Activated B cell treated with CpG ODN at 0.5 μM for 24 hours (primary cell): ENCODE measurements at places on chromosomes 4 and X.
A peak's percentile ranks its signal among the peaks of the same experiment; 100 is the strongest.

GRCh38 chrX:101904996-101905395 is 26.8 kb downstream of the ZMAT1 start:
- DNase-seq, result no peak

DNA sequence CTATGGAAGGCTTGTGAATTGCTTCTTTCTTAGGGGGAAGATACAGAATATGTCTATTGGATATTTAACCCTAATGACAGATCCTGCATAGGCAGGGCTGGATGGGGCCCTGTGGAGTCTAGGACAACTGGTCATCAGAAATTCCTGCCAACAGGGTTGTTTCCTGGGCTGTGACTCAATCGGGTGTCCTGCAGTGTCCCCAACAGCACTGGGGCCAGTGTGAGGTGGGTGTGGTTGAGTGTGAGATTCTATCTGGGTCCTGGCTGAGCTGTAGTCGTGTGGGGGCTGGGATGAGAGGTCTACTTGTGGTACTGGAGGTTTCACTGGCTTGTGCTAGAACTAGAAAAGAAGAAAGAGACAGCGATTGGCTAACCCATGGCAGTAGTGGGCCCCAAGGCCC is 87.3 kb upstream of the WDR1 start:
- DNase-seq, result no peak

DNA sequence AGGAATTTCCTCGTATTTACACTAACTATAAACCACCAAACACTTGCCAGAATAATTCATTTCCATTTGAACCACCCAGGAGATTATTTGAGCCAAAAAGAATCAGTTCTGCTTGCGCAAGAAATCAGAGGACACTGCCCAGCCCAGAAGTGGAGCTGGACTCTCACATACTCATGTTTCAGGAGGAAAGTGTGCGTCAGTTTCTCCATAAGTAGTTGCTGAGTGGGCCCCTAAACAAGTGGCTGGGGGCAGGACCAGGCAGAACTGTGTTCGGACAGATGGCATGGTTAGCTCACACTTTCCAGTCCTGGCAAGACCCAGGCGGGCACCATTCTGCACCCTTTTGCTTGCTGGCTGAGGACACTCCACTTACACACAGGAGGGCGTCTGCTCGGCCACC is 38.8 kb downstream of the BTC start:
- no peak for DNase-seq

GRCh38 chr4:119870856-119871255 is 195.8 kb downstream of the MAD2L1 start:
- DNase-seq, result no peak

DNA sequence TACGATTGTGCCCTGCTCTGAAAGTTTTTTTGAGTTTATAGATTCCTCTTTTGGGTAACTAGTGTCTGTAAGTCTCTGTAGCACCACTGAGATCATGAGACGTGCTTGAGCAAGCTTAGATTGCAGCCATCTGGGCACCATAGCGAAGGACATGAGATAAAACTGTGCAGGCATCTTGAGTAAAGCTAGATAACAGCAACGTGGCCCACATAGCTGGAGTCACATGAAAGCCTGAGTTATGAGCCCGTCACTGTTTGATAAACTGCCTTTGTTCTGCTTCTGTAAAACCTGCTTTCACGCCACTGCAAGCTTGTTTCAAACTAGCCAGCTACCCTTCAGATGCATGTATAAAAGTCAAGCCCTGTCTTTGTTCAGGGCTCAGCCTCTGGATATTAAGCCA is 359.1 kb upstream of the CXorf51A start:
- DNase-seq, result no peak

GRCh38 chrX:11678158-11678557 is 12.4 kb upstream of the ARHGAP6 start:
- DNase-seq, result no peak

DNA sequence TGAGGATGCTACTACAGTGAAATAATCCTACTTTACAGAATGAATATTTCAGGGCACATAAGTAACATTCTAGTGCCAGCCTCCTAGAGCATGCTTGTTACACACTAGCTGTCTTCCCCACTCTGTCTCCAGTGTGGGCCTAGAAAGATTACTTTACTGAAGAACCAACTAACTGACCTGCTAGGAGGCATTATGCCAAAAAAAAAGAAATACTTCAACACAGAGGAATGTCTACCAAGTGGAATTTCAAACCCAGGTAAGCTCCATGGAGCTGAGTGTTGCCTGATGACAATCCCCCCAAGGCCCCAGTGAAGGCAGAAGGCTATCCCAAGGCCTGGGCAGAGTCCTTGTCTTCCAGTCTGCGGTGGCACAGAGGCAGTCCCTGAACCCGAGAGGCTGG is 40.9 kb upstream of the STS start:
- no peak for DNase-seq

DNA sequence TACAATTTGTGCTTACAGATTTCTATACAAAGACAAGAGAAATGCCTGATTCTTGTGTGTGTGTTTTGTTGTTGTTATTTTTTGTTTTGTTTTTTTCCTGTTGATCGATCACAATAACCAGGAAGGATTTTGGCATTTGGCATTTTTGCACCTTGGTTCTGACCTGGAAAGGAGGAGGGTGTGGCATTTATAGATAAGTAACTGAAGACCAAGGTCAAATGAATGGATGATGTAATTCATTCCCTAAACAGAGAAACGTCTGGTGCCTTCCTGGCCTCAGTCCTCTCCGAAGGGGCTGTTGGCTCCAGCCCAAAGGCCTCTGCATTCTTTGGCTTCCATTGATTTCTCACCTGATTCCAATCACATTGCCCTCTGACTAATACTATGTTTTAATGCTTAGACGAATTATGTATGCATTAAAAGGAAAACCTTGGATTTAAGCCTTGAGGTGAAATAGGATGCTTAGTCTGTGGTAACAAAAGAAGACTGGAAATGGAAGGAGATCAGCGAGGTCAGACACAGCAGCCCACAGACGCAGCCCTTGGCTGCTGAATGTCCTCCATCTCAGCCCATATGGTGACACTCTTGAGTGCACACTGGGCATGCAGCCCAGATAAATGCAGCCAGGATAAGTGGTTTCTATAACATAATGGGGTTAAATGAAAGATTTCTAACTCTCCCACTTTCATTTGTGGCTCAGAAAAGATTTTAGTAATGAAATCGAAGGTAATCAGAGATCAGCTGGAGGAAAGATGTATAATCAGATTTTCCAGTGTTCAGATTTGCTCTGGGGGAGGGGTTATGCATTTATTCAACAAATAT is 60.5 kb upstream of the TRIM2 start:
- no peak for DNase-seq

DNA sequence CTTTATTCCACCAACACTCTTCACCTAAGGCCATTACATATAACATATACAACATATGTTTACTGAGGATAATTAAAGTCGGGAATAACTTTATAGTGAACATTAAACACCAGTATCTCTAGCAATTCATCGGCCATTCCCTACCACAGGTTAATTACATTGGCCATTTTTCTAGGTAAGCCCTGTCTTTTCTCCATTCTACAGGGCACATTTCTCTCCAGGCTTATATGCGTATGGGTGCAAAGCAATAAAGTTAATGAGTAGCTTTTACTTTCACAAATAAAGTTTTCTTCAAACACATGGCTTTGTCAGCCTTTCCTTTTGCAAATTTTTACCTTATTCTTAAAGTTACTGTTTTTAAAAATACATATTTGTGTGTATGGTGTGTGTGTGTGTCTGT is 111.9 kb upstream of the IQCM start:
- no peak for DNase-seq

- DNase-seq, result no peak
These were observed 237.5 kb upstream of the GLRA2 start for GRCh38 chrX:14291666-14292500.

- no peak for DNase-seq
These were observed 51.2 kb downstream of the GATB start for GRCh38 chr4:151709587-151709986.

DNA sequence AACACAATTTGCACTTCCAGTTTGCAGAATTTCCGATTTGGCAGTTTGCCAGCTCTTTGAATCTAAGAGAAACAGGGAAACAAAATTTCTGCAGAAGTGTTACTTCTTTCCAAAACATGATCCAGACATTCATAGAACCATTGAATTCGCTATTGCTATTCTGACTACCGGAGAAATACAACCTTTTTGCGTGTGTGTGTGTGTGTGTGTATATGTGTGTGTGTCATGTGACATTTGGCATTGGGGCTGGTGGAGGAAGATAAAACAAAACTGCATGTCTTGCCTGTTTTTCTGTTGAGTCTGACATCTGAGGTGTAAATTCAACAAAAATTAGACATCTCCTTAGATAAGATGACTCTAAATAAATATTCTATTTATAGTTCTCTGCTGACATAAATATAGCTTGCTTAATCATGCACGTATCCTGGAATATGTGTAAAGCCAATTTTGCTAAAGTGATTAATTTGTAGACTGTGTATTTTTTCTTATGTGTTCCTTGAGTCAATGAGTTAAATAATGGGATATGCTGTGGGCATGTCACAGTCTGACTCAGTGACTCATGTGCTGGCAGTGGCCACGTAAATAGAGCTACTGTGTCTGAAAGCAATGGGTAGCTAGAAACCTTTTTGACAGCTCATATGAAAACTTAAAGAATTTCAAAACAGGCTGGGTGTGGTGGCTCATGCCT is 98.9 kb downstream of the HPGD start:
- no peak for DNase-seq

- DNase-seq, result no peak
These were observed 808 bp downstream of the PRDM5 start for GRCh38 chr4:120921456-120922380.

DNA sequence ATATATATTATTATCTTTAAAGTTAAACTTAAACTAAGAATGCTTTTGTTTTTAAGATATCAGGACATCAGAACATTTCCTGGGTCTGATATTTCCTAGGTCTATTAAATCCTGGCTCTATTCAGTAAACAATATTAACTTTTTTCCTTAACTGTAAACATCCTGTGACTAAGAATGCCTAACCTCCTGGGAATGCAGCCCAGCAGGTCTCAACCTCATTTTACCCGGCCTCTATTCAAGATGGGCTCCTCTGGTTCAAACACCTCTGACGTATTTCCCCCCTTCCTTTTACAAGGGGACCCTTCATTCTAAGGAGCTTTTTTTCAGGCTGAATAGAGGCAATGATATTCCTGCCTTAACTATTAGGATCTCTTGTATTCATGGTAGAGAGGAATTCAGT is 35.8 kb upstream of the DYNLT3 start:
- no peak for DNase-seq

DNA sequence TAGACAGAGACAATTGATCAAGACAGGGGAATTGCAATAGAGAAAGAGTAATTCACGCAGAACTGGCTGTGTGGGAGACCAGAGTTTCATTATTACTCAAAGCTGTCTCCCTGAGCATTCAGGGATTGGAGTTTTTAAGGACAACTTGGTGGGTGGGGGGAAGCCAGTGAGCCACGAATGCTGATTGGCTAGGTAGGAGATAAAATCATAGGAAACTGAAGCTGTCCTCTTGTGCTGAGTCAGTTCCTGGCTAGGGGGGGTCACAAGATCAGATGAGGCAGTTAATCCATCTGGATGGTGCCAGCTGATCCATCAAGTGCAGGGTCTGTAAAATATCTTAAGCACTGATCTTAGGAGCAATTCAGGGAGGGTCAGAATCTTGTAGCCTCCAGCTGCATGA is 358.6 kb downstream of the GPM6A start:
- DNase-seq, result no peak

DNA sequence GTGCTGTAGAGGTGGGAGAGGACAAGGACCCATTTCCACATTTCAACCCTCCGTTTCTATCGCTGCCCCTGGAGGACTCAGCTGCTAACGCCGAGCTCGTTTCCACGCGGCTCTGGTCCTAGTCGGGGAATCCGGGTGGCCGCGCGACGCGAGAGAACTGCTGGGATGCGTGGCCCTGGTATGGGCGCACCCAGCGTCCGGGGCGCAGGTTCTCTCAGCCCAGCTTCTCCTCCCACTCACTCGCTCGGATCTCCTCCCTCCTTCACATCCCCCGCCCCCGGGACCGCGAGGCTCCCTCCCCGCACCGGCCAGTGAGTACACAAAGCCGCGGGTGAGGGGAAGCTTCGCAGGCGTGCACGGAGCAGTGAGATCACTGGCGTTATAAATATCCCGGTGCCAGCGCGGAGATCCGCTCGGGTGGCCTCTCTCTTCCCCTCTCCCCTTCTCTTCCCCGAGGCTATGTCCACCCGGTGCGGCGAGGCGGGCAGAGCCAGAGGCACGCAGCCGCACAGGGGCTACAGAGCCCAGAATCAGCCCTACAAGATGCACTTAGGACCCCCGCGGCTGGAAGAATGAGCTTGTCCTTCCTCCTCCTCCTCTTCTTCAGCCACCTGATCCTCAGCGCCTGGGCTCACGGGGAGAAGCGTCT is at the start of gene FGF5:
Gene FGF5, plus strand, starts transcription at position 412 of the 649 bp plus-strand sequence. Its CDS starts 161 bp downstream, at position 573.
- peak; percentile 24 for DNase-seq

DNA sequence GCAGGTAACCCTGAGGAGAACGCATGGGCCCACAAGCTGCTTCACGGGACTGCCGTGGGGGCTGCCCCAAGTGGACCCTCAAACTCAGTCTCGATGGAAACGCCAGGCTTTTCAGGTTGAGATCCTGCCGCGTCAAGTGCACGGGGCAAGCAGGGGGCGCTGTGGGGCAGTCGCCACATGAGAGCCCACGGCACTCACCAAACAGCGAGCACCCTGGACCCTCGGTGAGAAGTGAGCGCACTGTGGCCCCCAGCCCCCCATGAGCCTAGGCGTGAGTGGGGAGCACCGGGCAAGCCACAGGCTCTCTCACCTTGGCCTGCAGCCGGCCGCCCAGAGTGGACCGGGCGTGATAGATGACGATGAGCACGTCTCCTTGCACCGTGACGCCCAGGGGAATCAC is 50.9 kb upstream of the CPLX1 start:
- no peak for DNase-seq

DNA sequence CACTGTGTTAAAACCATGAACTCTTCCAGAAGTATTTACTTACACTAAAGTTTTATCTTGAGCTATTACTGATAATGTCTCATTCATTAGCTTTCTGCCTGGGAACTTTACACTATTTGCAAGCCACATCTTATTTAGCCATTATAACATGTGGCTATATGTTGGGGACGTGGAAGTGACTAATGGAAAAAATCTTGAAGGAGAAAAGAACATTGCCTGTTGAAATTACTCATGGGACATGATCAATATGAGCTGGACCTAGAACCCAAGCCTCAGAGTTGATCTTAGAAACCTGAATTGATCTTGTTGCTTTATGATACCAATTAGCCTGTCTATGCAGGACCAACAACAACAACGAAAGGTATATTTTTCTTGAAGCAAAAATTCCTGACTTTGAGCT is 22.5 kb upstream of the ARHGAP6 start:
- no peak for DNase-seq

DNA sequence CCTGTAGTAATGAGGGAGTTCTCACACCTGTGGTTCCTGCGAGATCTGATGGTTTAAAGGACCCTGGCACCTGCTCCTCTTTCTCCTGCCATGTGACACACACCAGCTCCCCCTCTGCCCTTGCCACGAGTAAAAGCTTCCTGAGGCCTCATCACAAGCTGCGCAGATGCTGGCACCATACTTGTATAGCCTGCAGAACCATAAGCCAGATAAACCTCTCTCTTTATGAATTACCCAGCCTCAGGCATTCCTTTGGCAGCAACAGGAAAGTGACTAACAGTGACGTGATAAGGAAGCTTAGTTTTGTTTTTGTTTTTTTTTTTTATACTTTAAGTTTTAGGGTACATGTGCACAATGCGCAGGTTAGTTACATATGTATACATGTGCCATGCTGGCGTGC is 130.9 kb downstream of the AFAP1 start:
- DNase-seq, result no peak
